CD8-positive, alpha-beta memory T cell (primary cell): ENCODE measurements at places on chromosomes 5 and 9. TPM values are rescaled to one million over a fixed set of nuclear protein-coding genes. Genes with fewer than 3 reads are reported as not detected.

DNA sequence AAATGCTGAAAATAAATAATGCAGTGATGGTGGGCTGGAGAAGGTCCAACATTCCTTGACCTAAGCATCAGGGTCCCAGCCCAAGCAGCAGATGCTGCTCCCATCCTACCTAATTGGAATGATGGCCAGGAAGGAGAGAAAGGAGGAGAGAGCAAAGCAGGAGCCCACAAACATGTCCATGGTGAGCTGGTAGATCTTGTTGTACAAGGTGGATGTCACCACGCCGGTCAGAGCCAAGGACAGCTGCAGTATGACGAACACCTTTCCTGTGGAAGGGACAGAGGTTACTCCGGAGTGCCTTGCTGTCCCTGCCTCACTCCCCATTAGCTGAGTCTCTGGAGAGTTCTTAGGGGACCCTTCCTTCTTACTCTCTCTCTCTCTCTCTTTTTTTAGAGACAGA lies 4.3 kb downstream of the SLC46A2 start:
- DNase-seq, result no peak

DNA sequence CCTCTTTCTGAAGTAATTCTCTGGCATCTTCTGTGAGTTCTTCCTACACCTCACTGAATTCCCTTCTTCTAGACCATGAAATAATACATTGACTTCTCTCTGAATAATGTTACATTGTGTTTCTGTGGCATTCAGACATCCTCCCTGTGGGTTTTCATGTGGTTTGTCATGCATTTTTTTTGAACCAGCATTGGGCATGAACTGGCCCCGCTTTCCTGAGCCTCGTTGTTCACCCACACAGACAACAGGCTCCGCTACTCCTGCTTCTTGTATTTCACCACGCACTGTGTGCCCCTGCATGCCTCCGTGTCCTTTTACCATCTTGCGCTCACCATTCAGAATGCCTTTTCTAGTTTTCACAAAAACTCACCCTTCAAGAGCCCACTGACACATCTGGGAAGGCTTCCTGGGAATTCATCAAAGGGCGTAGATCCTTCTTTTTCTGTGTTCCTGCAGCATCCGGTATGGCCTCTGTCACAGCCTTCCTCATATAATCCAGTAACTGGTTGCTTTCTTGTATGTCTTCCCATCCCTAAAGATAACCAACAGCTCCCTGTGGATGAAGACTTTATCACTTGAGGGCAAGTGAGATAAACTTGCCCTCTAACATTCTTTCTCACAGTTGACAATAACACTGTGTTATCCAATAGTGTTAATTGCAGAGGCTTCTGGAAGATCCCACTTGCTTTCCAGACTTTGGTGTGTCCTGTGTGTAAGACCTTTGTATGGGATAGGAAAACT lies 51.5 kb upstream of the ADAMTSL1 start:
- no peak for DNase-seq

Gene SPATA31E1
- not detected for polyA plus RNA-seq

Gene EGR1
- polyA plus RNA-seq, result 0.99 TPM

- DNase-seq, result no peak
Observed at GRCh38 chr9:68841276-68842052, 136.4 kb downstream of the PIP5K1B start.

DNA sequence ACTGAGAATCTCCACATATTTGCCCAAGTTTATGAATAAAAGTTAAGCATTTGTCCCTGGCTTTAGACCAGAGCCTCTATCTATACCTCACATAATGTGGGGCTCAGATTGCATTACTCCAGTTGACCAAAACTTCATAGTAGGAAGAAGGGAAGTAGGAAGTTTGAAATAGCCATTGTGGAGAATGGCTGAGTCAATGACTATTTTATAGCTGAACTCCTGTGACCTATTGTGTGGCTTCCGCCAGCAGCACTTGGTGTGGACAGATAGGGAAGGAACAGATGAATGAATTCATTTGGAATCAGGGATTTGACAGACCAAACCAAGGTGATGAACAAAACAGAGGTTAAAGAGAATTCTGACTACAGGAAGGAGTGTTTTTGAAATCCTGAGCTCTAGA lies 92.9 kb upstream of the LPAR1 start:
- DNase-seq, result no peak

- DNase-seq, result no peak
Observed at GRCh38 chr9:68750255-68750654, 45.2 kb downstream of the PIP5K1B start.

Gene OR1Q1
- not detected for polyA plus RNA-seq

DNA sequence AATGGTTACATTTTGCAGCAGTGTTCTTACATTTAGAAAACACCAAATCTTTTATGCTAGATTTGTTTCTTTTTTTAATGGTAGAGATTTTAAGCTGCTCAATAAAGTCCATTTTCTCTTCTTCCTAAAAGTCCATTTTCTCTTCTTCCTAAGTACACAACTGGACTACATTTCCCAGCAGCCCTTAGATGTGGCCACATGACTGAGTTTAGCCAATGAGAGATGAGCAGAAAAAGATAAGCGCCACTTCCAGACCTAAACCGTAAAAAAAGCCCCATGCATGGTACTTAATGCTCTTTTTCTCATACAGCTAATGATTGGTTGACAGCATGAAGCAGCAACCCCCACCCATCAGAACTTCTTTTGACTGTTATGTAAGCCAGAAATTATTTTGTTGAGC lies 206.7 kb downstream of the FAM114A2 start:
- no peak for DNase-seq

Gene SLC6A19
- not detected for polyA plus RNA-seq

- no peak for DNase-seq
Observed at GRCh38 chr9:11758016-11758415, 935.2 kb upstream of the TYRP1 start.

- no peak for DNase-seq
Observed at GRCh38 chr9:77152289-77152688, 25.0 kb upstream of the VPS13A start.

Gene OLFML2A
- not detected for polyA plus RNA-seq

DNA sequence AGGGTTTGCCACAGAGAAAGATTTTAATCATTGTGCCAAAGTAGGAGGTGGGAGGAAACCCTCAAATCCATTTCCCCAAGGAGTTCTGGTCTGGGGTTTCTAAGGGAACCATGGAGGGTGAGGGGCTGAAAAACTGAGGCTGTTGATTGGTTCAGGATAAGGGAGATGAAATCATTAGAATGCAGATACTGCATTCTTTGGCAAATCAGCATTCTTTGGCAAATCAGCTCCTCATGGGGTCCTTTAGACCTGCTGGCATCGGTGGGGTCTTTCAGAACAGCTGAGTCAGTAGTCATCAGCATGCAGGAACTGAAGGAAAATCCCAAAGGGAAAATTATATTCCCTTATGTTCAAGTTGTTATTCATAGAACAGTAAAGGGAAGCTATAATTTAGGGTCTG lies 585.5 kb downstream of the ISL1 start:
- DNase-seq, result no peak

Gene ADGRD2
- not detected for polyA plus RNA-seq

Gene CA9
- polyA plus RNA-seq, result not detected

DNA sequence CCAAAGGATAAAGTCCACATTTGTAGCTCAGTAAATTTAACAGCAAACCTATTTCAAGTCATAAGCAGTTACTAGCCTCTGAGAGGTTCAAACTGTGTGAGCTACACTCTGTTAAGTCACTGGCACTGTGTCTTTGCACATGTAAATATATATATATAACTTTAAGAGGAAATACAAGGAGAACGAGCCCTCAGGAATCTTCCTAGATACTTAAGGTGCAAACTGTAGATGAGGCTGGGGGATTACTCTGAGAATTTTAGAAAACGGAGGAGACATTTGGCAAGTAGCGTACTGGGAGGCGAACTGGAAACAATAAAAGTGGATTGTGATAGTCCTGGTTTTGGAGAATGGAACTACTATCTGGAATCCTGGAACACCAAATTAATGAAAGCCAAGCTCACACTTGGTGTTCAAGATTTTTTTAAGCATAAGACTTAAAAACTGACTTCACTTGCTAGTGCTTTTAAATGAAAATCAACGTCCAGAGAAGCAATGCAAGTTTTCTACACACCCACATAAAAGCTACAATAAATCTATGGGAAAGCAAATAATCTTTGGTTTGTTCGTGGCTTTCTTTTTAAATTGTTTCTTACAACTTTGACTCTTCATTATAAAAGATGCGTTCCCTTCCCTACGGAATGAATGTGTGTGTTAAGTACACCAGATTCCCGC lies 1057.0 kb upstream of the DMAC1 start:
- no peak for DNase-seq

DNA sequence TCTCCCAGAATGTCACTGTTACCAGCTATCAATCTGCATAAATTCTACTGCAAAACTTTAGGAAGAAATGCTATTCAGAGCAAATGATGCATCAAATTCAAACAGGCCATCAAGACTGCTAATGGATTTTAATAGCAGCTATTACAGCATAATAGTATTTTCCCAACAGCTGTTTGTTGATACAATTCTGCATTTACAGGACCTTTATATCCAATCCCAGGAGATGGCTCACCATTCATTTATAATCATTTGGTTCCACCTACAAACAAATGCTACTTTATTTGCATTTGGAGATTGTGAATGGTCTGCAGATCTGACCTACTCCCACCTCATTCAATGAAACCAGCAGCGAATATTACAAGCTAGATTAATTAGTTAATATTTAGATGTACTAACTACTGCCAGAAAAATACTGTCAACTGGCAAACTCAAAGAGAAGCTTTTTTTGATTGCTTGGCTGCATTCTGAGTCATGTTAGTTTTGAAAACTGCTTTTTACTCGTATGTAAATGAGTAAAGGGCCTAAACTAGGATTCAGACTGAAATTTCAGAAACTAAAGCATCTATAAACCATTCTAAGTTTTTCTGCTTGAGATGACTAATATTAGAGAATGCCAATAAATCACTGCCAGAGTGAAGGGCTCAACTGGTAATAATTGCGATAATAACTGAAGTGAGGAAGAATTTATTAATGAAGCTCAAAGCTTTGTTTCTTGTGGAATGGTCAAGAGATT lies 7.1 kb upstream of the PCA3 start:
- DNase-seq, result no peak

- no peak for DNase-seq
Observed at GRCh38 chr9:91212596-91213243, 149.0 kb downstream of the AUH start.

DNA sequence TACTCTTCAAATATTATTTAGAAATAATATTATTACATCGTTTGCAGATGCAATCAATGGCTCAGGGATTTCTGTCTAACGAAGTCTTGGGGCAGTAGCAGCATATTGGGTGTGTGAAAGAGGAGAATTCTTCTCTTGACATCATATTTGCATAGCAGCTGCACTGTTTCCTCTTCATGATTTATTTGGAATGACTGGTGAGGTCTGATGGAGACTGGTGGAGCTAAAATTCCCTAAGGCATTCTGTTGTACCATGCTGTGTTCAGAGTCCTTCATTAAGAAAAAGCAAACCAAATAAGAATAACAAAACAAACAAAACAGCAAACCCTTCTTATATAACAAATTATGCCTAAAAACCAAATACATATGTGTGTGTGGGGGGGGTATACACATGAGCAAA lies 177.6 kb downstream of the DIRAS2 start:
- no peak for DNase-seq

Gene SAXO1
- polyA plus RNA-seq, result not detected

Gene TRIP13
- 0.12 TPM for polyA plus RNA-seq

DNA sequence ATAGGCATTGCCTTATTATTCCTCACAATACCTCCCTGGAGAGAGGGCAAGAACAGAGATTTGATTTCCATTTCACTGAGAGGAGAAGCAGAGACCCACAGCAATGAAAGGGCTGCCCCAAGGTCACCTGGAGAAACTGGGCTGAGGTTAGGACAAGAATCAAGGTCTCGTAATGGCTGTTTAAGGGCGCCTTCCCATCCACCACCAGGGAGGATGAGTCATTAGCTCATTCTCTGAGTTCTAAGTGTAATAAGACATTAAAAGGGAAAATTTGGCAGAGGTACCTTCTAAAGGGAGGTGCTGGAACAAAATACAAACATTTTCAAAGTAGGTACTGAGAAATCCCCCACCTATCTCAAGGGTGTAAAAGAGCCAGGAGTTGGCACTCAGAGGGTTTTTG lies 52.6 kb upstream of the TCERG1 start:
- no peak for DNase-seq

DNA sequence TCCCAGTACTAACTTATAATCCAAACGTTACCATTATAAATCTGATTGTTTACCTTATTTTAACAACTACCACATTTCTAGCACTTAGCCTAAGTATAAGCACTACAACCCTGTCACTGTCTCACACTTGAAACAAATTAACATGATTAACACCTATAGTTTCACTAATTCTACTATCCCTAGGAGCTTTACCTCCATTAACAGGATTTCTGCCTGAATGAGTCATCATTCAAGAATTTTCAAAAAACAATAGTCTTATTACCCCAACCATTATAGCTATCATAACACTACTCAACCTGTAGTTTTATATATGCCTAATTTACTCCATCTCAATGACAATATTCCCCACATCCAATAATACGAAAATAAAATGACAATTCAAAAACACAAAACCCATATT lies 89.6 kb downstream of the INSL6 start:
- DNase-seq, result no peak

DNA sequence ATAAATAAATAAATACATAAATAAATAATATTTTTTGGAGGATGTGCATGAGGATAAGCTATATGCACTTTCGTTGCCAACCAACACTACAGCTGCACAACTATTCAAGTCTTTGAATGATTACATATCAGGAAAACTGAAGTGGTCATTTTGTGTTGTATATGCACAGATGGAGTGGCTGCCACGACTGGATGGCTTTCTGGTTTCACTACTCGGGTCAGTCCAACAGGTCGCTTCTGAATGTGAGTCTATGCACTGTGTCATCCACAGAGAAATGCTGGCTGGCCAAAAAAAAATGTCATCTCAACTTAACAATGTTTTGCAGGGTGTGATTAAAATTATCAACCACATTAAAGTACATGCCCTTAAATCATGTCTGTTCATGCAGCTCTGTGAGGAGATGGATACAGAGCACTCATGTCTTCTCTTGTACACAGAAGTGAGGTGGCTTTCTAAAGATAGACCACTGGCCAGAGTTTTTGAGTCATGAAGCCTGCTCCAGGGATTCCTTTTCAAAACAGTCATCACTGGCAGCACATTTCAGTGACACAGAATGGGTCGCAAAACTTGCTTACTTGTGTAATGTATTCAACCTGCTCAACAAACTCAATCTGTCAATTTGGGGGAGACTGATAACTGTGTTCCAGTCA lies 589.8 kb upstream of the CYLC2 start:
- no peak for DNase-seq

DNA sequence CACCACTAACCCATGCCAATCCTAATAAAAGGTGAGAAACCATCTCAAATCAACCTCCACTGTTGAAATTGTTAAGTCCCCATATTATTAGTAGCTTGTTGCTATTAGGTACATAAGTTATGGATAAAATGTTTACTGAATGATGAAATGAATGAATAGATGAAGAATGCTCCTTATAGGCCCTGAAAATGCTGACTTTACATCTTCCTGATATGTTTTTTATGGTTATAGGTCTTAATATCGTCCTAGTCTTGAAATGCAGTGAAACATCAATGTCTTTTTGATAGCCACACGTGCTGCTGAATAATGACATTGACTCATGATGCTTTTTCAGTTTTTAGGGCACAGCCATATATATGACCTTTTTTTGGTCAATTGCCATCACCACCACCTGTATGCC lies 277.7 kb downstream of the SAXO1 start:
- DNase-seq, result no peak

GRCh38 chr5:74316064-74316603 lies 324.4 kb downstream of the ENC1 start:
- no peak for DNase-seq
